Suprapubic skin (tissue), 4 donors: ENCODE measurements at places on chromosomes 6 and 20.

- DNase-seq, result no peak
Measured at GRCh38 chr6:155439376-155439775, 16.3 kb downstream of the NOX3 start.

- DNase-seq, result no peak
Measured at GRCh38 chr6:131436358-131436757, 136.7 kb upstream of the ARG1 start.

GRCh38 chr6:122128445-122128844 is 271.0 kb upstream of the HSF2 start:
- DNase-seq, result no peak

- no peak for DNase-seq
Measured at GRCh38 chr20:23653400-23653938, 15.7 kb upstream of the CST3 start.

DNA sequence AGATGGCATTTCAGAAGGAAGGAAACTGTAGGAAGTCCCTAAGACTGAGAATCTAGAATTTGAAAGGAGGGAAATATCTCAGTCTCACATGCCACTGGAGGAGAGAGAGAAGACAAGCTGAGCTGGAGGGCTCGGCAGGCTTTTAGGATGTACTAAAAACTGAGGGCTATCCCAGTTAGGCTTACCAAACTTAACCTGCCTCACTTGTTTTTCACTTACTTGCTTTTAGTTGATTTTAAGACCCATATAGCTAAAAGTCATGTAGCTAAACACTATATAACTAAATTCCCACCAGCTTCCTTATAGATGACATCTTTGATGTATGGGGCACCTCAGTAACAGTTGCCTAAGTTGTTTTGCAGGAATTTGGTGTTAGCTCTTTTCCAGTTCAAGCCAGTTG is 288.0 kb downstream of the DOK5 start:
- DNase-seq, result no peak

- DNase-seq, result no peak
Measured at GRCh38 chr6:37741757-37742400, 44.2 kb upstream of the MDGA1 start.

GRCh38 chr6:153063936-153064335 is 61.4 kb upstream of the MTRF1L start:
- no peak for DNase-seq

GRCh38 chr6:36290668-36291620 is 21.1 kb downstream of the PNPLA1 start:
- DNase-seq, result no peak
